ENCODE measurements at places on chromosomes 6 and 20.

DNA sequence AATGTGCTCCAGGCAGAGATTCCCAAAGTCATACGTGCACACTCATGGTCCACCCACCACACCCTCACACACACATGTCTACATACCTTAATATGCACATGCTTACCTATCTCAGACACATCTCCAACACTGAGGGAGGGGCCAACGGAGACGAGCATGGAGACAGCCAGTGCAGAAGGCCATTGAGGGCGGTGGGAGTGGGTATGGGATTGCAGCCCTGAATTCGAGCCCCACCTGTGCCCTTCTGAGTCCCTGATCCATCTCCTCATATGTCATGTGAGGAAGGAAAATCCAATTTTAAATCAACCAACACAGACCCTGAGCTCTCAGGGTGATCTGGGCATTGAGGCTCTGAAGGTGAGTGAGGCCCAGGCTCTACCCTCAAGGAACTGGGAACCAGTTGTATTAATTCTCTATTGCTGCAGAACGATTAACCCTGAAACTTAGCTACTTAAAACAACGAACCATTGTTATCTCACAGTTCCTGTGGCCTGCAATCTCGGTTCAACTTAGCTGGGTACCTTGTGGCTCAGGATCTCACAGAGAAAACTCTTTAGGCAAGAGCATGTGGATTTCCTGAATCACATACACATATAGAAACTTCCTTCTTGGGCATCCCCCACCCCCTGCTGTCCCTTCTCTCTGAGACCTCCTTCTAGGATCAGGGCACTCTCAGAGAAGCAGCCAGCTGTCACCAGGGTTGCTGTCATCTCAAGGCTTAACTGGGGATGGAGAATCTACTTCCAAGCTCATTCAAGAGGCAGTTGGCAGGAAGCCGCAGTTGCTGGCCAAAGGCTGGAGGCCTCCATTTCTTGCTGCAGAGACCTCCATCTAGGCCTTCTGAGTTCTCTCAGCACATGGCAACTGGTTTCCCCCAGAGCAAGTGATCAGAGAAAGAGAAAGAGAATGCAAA, 28.3 kb downstream of the GLP1R start:
- DNase-seq, result no peak

DNA sequence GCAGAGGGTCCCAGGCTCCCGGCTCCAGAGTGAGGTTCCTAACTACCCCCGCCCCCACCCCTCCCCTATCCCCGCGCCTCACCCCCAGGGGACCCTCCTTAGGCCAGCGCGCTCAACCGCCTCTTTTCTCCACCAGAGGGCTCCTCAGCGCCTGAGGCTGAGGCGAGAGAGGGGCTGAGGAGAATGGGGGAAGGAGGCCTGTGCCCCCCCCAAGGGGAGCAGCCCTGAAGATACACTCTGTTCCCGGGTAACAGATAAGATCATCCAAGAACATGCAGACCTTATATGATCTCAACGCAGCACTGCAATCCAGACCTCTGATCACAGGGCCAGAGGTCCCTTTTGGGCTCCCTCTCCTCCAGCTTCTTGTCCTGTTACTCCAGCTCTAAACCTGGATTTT, 43.3 kb upstream of the MRPS10 start:
- DNase-seq, result peak; percentile 29

- no peak for DNase-seq
Measured at GRCh38 chr6:75221116-75221515, 15.3 kb upstream of the COL12A1 start.

DNA sequence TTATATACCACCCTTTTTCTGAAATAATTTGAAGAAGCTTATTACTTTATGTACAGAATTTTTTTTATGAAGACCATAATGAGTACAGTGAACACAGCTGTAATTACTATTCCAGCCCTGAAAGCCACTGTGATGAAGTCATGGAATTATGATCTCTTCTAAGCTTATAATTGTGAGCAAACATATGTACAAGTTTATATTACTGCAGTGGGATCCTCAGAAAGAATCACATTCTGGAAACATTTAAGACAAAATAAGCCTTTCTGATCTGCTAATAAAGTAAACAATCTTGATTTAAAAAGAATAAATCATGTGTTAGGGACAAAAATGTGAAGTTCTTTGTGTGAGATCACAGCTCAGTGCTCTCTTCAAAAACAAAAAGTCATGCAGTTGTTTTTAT, 560.4 kb downstream of the CD109 start:
- no peak for DNase-seq

DNA sequence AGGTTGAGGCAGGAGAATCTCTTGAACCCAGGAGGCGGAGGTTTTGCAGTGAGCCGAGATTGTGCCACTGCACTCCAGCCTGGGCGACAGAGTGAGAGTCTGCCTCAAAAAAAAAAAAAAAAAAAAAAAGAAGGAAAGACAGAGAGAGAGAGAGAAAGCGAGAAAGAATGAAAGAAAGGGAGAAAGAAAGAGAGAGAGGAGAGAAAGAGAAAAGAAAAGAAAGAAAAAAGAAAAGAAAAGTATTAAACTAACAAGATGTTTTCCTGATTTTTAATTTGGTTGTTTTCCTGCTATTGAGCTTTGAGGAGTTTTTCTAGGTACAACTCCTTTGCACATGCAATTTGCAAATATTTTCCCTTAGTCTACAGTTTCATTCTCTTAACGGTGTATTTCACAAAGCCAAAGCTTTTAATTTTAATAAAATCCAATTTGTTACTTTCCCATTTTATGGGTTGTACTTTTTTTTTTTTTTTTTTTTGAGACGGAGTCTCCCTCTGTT, 10.8 kb upstream of the TRERF1 start:
- DNase-seq, result no peak

- no peak for DNase-seq
Measured at GRCh38 chr6:140101367-140101766, 726.9 kb upstream of the CITED2 start.

GRCh38 chr6:96889146-96889545, 8.5 kb downstream of the NDUFAF4 start:
- no peak for DNase-seq

- no peak for DNase-seq
Measured at GRCh38 chr20:33812908-33813462, 1.8 kb downstream of the CHMP4B start.

- no peak for DNase-seq
Measured at GRCh38 chr6:141123497-141123896, 1009.2 kb upstream of the GJE1 start.

GRCh38 chr6:87209812-87210211, 54.4 kb downstream of the ZNF292 start:
- no peak for DNase-seq

DNA sequence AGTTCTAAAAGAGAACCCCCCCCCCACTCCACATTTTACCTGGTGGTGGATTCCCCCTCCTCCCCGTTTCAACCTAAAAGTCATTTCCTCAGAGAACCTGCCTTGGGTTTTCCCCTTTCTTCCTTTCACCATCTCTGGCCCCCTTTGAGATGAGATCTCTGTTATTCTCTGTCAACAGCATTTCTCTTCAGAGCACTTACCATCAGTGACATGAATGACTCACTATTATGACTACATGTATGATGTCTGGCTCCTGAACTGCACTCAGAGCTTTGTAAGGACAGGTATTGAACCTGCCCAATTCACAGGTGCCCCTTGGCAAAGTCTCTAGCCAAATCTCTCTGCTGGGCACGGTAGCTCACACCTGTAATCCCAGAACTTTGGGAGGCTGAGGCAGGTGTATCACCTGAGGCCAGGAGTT, 61.4 kb upstream of the JARID2 start:
- DNase-seq, result peak; percentile 36

DNA sequence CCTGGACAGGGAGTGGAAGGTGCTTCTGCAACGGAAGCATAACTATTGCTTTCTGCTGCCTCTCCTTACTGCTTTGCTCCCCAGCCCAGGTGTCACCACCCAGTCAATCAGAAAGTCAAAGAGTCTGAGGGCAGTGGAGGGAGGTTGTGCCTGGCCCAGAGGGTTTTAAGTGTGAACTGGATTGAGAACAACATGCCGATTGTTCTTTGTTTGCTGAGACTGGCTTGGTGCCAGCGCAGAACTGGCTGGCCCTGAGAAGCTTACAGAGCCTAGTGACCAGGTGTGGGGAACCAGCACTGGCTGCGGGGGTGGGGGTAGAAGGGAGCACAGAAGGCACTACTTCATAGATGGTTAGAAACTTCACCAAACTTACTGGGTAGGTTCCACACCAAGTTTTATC, 31.1 kb upstream of the ENPP4 start:
- no peak for DNase-seq

DNA sequence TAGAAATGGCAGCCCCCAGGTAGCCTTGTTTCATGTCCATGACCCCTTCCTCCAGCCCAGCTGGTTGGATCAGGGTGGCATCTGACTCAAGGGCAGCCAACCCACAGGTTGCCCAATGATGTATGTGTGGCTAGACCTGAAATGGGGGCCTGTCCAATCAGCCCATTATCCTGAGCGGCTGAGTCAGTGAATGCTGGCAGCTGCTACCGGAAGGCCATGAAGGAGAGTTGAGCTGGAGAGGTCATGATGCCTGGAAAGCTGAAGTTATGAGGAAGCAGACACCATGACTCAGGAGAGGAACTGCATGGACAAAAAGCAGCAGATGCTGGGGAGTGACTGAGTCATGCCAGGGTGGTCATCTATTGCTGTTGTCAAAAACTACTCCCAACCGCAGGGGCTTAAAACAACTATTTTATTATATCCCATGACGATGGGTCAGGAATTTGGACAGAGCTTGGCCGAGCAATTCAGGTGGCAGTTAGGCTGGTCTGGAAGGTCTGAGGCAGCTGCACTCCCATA, 67.3 kb downstream of the MDGA1 start:
- DNase-seq, result no peak

GRCh38 chr6:128079021-128079420, 178.2 kb upstream of the THEMIS start:
- no peak for DNase-seq

GRCh38 chr20:18650224-18650623, 62.4 kb downstream of the DTD1 start:
- DNase-seq, result no peak

DNA sequence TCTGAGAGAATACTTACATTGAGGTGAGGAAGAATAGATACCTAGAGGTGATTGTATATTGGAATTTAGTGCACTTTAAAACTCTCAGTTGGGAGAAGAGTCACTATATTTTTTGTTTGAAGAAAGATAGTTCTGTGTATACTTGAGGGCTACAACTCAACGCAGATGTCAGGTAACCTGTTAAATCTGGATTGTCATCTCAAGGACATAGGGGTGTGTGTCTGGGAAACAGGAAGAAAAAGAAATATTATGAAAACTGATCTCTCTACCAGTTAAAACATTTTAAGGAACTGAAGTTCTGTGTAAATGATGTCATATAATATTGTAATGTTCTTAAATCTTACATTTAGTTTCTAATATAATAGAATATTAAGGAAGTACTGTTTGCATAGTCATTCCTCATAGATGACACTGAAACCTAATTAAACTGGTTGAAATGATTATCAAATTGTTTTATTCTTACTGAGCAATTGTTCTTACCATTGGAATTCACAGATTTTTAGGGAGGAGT, 86.2 kb downstream of the SMAP1 start:
- DNase-seq, result no peak

DNA sequence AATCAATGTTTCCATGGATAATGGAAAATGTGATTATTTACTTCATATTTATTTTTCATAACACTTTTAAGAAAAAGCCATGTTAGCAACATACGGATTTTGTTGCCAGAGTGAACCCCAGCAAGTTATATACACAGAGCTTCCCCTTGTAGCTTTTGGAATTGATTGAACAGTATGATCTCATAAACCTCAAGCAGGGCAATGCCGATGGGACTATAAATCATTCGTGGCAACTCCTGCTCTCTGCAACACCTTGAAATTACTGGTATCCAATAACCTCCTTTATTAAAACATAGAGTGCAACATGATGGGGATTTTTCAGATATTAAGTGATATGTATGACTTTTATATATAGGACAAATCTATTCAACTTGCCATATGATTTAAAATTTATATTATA, 428.5 kb downstream of the KHDRBS2 start:
- no peak for DNase-seq

- DNase-seq, result no peak
Measured at GRCh38 chr6:169388395-169389166, 134.9 kb upstream of the THBS2 start.

DNA sequence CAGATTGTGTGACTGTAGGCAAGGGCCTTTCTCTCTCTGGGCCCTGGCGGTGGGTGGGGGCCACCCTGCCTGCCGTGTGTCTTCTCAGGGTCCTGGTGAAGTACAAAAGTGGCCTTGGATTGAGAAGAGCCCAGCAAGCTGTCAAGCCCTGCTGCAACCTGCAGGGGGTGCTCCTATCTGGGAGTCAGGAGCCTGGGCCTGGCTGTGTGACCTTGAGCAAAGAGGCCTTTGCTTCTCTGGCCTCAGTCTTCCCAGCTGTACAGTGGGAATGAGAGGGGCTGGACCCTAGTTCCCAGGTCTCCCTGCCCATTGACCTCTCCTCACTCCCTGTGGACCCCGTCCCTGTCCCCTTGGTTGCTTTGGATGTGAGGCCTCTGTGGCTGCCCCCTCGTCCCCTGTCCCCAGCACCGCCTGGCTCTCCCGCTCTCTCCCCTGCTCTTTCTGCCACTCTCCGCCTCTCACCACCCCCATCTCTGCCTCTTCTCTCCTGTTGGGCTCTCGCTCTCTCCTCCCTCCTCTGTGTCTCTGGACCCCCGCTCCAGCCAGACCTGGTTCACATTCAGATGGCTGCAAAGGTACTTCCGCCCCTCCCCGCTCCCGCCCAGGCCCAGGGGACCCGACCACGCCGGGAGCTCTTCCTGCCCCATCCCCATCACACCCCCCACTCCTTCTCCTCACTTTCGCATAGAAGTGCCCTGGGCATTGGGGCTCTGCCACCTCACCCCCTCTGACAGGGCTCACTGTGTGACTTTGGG, 46.7 kb downstream of the SRC start:
- DNase-seq, result peak; percentile 32

DNA sequence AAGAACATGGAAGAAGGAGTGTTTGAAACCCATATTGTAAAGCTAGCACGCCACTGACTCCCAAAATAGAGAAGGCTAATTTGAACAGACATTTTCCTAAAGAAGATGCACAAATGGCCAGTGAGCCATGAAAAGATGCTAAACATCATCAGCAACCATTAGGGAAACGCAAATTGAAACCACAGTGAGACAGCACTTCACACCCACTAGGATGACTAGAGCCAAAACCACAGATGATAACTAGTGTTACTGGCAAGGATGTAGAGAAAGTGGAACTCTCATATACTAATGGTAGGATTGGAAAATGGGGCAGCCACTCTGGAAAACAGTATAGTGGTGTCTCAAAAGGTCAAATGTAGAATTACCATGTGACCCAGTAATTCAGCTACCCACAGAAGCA, 58.2 kb downstream of the BMP7 start:
- no peak for DNase-seq

GRCh38 chr20:47907031-47907675, 121.9 kb upstream of the SULF2 start:
- no peak for DNase-seq

- no peak for DNase-seq
Measured at GRCh38 chr6:160198606-160199211, 59.9 kb downstream of the SLC22A2 start.
